ACHN (cell line): ENCODE measurements at places on chromosomes 1 and 21.

- no peak for DNase-seq
These were observed 25.9 kb downstream of the IFNAR1 start for GRCh38 chr21:33350676-33351075.

DNA sequence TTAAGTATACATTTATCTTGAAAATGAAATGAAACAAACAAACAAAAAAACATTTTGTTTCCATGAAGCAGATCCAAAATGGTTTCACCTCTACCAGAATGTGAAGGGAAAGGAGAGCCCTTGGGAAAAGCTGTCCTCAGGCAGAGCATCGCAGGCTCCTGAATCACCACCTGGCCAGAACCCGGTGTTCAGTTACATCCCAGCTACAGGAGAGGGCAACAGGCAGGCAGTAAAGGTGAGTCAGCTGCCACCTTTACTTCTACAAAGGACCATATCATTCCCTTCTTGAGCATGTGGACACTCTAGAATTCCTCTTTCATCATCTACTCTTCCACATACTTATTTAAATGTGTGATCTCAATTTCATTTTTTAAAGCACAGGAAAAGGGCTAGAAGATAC is 151.2 kb downstream of the PIGK start:
- no peak for DNase-seq

- DNase-seq = no peak
These were observed 150.6 kb upstream of the UBE2U start for GRCh38 chr1:64052777-64053176.

DNA sequence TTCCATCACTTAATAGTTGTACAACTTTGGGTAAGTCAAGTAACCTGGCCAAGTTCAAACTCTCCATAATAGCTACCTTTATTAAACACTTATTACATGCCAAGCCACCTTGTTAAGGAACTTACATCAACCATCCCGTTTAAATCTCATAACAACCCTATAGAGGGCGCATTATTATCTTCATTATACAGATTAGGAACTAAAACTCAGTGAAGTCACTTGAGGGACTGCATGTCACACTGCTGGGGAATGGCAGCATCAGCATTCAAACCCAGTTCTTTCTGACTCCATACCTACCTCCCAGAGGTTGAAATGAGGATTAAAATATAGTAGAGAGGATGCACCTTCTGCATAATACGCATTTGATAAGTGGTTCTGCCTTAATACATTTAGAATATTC is 47.1 kb upstream of the PLA2G2C start:
- peak; percentile 30 for DNase-seq

DNA sequence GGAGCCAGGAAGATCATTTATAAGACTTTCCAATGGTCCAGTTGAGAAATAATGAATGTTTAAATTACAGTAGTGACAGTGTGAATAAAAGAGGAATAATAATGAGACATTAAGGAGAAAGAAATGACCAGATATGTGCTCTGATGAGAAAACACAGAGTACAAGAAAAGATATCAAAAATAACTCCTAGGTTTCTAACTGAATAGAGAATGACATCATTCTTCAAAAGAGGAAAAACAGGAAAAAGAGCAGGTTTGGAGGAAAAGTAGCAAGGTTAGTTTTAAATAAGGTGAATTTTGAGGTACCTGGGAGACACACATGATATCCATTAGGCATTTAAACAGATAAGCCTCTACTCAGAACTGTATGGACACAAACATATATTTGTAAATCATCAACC is 55.0 kb downstream of the ANKRD13C start:
- no peak for DNase-seq
